ENCODE measurements at places on chromosomes 3 and 15. TPM values are rescaled to one million over a fixed set of nuclear protein-coding genes. Genes with fewer than 3 reads are reported as not detected.

- H3K4me1 ChIP-seq: peaks cover 34% of the 10 kb centered on the region
- H3K36me3 ChIP-seq: peaks cover 6% of the 10 kb centered on the region
- no peak for DNase-seq
- no peaks in the 10 kb centered on the region for H3K27me3 ChIP-seq
- H3K27ac ChIP-seq: no peak overlapping the region
- H3K4me3 ChIP-seq: no peak overlapping the region
Measured at GRCh38 chr3:128236657-128237056, 83.4 kb downstream of the EEFSEC start.

The NANOGP8 gene
- not detected for total RNA-seq

The ABHD10 gene
- total RNA-seq: 49.2 TPM

The GTPBP8 gene
- 18.5 TPM for total RNA-seq

GRCh38 chr3:43128464-43128863, 22.6 kb upstream of the POMGNT2 start:
- no peak overlapping the region for H3K27ac ChIP-seq
- H3K4me3 ChIP-seq: no peak overlapping the region
- H3K36me3 ChIP-seq: no peaks in the 10 kb centered on the region
- no peaks in the 10 kb centered on the region for H3K4me1 ChIP-seq

- H3K36me3 ChIP-seq: no peaks in the 10 kb centered on the region
- no peak overlapping the region for H3K27ac ChIP-seq
- no peak for DNase-seq
- no peak overlapping the region for H3K4me3 ChIP-seq
- no peaks in the 10 kb centered on the region for H3K27me3 ChIP-seq
Measured at GRCh38 chr3:184727357-184728009, 15.6 kb upstream of the MAGEF1 start.

DNA sequence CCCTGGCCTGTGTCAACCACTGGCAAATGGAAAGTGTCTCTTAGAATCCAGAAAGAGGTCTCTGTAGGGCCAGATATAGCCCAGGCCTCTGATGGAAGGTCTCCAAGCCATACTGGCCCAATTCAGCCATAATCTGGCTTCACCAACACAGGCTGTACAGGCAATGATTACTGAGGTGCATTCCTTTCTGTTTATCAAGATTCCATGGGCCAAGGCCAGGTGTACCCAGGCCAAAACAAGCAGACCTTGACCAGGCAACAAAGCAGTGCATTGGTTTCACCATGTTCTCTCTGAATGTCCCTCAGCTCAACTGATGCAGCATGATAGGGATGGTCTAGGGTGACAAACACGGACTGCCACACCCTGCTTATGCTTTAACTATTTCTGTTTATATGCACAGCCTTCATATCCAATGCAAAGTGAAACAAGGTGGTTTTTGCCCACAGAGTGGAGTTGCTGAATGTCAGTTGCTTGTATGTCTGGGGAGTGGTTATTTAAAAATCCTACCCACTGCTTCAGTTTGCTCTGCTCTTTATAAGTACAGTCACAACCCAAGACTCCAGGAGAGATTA, 25.2 kb downstream of the CCNL1 start:
- H3K27ac ChIP-seq: no peak overlapping the region
- no peaks in the 10 kb centered on the region for H3K27me3 ChIP-seq
- DNase-seq: no peak
- H3K4me1 ChIP-seq: peaks cover 43% of the 10 kb centered on the region

GRCh38 chr3:102619361-102619760, 184.5 kb downstream of the ZPLD1 start:
- H3K4me3 ChIP-seq: no peak overlapping the region
- no peak for DNase-seq
- H3K4me1 ChIP-seq: no peaks in the 10 kb centered on the region
